Left kidney (tissue), 8 donors: ENCODE measurements at places on chromosomes 2 and 18.

GRCh38 chr2:128775914-128776285, 457.2 kb upstream of the HS6ST1 start:
- no peak for DNase-seq

DNA sequence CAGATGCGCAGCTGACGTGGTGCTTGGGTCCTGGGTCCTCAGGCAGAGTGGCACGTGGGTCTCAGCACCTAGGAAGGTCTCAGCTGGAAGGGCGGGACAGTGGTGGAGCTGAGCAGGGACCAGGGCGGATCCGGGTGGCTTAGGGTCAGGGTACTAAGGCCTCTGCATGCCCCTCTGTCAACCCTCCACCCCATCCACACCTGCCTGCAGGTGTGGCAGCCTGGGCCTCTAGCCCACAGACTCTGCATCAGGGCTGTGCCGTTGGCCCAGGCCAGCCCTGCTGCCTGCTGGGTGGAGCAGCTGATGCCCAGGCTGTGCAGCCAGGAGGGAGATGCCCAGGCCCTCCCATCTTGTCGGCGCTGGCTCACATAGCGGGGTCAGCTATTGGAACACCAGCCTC, 24.6 kb upstream of the OTOS start:
- no peak for DNase-seq

- DNase-seq = no peak
Observed at GRCh38 chr18:61607867-61608266, 274.6 kb downstream of the CDH20 start.

- no peak for DNase-seq
Observed at GRCh38 chr2:108229875-108230274, 9.9 kb upstream of the SULT1C3 start.

- DNase-seq = no peak
Observed at GRCh38 chr18:74226156-74226555, 65.6 kb downstream of the CYB5A start.

- no peak for DNase-seq
Observed at GRCh38 chr2:235981631-235982030, 186.6 kb downstream of the GBX2 start.

GRCh38 chr2:14516844-14517243, 115.7 kb upstream of the LRATD1 start:
- DNase-seq = no peak

GRCh38 chr2:102253753-102254150, 57.6 kb upstream of the IL1RL1 start:
- DNase-seq = no peak

DNA sequence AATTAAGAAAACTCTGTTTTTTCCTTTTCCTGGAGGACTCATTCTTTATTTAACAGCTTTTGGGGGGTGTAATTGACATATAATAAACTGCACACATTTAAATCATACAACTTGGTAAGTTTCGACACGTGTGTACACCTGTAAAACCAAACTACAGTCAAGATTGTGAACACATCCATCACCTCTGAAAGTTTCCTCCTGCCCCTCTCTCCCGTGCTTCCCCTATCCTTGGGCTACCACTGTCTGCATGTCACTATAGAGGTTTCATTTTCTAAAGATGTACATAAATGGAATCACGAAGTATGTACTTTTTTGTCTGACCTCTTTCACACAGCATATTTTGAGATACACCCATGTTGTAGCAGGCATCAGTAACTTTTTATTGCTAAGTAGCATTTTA, 100.0 kb downstream of the BIN1 start:
- no peak for DNase-seq

GRCh38 chr2:209322905-209323512, 100.8 kb upstream of the MAP2 start:
- DNase-seq = no peak
